Activated naive CD4-positive, alpha-beta T cell treated with anti-CD3 and anti-CD28 coated beads, Interleukin-2, amount 10 ng/mL, durations not matched to agents 7 days and 5 days (primary cell): ENCODE measurements at places on chromosomes 16 and 17.

DNA sequence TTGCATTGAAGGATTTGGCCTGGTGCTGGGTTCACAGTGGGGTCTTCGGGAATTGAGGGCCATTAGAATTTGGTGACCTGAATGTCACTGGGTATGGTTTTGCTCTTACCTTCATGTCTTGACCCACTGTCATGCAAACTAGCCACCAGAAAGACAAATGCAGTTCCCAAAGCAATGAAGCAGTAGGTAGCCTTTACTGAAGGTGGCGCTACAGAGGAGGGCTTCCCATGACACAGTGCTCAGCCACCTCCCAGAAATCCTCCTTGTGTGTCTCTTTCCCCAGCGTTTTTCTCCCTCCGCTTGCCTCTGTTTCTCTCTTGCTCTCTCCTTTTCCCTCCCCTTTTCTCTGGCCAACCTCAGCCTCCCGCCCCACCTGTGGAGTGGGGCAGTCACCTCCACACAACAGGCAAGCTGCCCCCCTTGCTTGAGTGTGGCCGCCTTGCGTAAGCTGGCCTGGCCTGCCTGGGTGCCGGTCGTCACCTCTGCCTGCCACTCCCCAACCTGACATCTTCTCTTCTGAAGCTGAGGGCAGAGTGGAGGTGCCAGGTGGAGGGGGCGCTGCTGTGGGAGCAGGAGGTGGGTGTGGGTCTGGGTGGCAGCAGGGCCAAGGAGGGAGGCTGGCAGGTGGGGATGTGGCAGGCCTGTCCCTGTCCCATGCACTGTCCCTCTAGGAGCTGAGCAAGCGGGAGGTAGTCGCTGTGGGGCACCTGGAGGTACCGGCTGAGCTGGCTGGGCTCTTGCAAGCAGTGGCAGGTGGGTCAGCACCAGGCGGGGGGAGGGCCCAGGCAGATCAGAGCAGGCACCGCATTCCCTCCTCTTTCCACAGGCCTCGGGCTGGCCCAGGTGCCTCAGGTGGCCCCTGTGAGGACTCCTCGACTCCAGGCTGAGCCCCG lies 34.7 kb downstream of the MYO15A start:
- no peaks in the 10 kb centered on the region for H3K36me3 ChIP-seq
- no peak overlapping the region for H3K27ac ChIP-seq
- no peaks in the 10 kb centered on the region for H3K4me1 ChIP-seq
- H3K4me3 ChIP-seq: no peak overlapping the region
- peaks cover 34% of the 10 kb centered on the region for H3K27me3 ChIP-seq

DNA sequence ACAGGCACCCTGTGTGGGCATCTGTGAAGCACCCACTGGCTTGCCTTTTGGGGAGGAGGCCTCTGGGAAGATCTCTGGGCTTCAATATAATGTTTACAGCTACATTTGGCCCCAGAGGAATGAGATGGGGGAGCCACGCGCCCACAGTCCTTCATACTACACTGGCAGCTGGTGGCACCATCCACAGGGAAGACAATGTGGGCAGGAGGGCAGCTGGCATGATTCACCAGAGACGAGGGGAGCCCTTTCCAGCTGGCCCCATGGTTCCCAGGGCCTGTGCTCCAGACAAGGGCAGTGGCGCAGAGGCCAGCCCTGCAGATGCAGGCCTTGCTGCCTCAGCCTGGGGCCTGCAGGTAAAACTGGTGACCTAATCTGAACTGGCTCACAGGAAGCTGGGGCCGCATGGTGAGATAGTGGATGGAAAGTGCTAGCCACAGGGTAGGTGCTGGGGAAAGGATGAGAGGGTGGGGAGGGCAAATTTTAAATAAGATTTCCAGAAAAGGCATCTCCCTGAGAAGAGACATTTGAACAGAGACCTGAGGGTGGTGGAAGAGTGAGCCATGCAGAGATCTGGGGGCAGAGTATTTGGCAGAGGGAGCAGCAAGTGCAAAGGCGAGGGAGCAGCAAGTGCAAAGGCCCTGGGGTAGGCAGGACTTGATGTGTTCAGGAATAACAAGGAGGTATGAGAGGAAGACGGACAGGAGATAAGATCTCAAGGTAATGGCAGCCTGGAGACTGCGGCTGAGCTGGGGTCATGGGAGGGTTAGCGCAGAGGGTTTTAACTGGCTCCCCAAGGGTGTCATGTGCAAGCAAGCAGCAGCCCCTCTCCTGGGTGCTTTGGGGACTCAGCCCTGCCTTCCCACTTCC lies 12.1 kb upstream of the KCNJ12 start:
- H3K27ac ChIP-seq: no peak overlapping the region
- DNase-seq: no peak
- H3K27me3 ChIP-seq: peaks cover 9% of the 10 kb centered on the region
- no peak overlapping the region for H3K4me3 ChIP-seq
- no peaks in the 10 kb centered on the region for H3K36me3 ChIP-seq
- no peaks in the 10 kb centered on the region for H3K4me1 ChIP-seq

DNA sequence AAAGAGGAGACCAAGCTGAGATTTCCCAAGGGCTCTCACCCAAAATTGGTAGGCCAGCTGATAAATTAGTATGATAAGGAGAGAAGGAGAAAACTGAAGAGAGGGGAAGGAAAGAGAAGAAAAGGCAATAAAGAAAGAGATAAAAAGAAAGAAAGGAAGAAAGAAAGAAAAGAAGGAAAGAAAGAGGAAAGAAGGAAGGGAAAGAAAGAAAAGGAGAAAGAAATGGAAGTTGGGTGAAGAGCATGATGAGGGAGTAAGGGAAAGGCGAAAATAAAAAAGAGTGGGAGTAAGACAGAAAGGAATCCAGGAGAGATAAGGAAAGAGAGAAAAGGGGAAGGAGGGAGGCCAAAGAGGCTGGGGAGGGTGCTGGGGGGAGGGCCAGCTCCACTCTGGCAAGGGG lies 95.4 kb downstream of the MRM1 start:
- H3K27me3 ChIP-seq: peaks cover 47% of the 10 kb centered on the region
- no peak overlapping the region for H3K4me3 ChIP-seq
- no peaks in the 10 kb centered on the region for H3K4me1 ChIP-seq
- DNase-seq: no peak
- H3K36me3 ChIP-seq: no peaks in the 10 kb centered on the region
- no peak overlapping the region for H3K27ac ChIP-seq

GRCh38 chr17:51481370-51481769 lies 221.0 kb downstream of the UTP18 start:
- no peak for DNase-seq
- no peak overlapping the region for H3K4me3 ChIP-seq
- H3K27ac ChIP-seq: no peak overlapping the region
- no peaks in the 10 kb centered on the region for H3K4me1 ChIP-seq
- peaks cover 4% of the 10 kb centered on the region for H3K27me3 ChIP-seq
- H3K36me3 ChIP-seq: no peaks in the 10 kb centered on the region

DNA sequence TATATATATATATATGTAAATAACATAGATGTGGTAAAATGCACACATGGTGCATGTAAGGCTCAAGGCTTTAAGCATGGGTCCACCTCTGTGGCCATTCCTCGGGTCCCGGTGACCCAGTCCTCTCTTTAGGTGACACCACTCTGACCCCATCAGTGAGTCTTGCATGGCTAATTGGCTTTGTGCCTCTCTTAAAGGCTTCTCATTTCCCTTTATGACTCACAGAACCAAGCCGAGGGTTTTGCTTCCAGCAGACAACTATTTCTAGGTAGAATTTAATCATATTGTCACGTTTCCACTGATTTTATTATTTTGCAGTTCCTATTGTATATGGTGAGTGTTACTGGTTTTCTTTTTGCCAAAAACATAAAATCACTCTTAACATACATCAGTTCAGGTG lies 59.7 kb downstream of the PLCG2 start:
- no peak overlapping the region for H3K27ac ChIP-seq
- H3K27me3 ChIP-seq: peaks cover 27% of the 10 kb centered on the region
- H3K4me1 ChIP-seq: peaks cover 13% of the 10 kb centered on the region
- DNase-seq: no peak
- H3K36me3 ChIP-seq: no peaks in the 10 kb centered on the region

DNA sequence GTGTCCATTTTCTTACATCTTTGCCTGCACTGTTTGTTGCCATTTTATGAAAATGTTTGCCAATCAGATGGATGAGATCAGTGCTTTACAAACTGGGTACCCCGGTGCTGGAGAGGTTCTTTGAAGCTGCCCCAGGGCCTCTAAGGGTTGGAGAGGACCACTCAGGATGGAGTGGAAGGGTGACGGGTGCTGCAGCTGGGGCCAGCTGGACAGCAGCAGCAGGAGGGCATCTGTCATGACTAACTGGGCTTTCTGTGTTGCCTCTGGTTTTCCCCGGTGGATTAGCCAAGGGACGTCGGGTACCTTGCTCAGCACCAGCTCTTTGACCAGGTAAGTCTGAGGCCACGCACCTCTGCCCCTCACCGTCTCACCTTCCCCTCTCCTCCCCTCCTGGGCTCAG lies 12.3 kb downstream of the KDM8 start:
- no peak overlapping the region for H3K27ac ChIP-seq
- H3K4me1 ChIP-seq: peaks cover 15% of the 10 kb centered on the region
- H3K36me3 ChIP-seq: peaks cover 54% of the 10 kb centered on the region
- no peak overlapping the region for H3K4me3 ChIP-seq
- DNase-seq: no peak
- H3K27me3 ChIP-seq: no peaks in the 10 kb centered on the region

GRCh38 chr16:71230122-71230845 lies at the start of gene HYDIN:
HYDIN (minus strand) TSS chr16:71230722; CDS start chr16:71186895, 43,827 bp downstream.
- DNase-seq: peak; percentile 48
- H3K4me3 ChIP-seq: no peak within 1 kb of the TSS
- peaks cover 17% of the 10 kb centered on the region for H3K27me3 ChIP-seq
- no peaks in the 10 kb centered on the region for H3K36me3 ChIP-seq
- H3K4me1 ChIP-seq: no peaks in the 10 kb centered on the region
- no peak within 1 kb of the TSS for H3K27ac ChIP-seq
